ENCODE measurements at places on chromosomes 5 and 9.

GRCh38 chr9:107465467-107466451 lies 23.8 kb downstream of the KLF4 start:
- peak; percentile 61 for DNase-seq

DNA sequence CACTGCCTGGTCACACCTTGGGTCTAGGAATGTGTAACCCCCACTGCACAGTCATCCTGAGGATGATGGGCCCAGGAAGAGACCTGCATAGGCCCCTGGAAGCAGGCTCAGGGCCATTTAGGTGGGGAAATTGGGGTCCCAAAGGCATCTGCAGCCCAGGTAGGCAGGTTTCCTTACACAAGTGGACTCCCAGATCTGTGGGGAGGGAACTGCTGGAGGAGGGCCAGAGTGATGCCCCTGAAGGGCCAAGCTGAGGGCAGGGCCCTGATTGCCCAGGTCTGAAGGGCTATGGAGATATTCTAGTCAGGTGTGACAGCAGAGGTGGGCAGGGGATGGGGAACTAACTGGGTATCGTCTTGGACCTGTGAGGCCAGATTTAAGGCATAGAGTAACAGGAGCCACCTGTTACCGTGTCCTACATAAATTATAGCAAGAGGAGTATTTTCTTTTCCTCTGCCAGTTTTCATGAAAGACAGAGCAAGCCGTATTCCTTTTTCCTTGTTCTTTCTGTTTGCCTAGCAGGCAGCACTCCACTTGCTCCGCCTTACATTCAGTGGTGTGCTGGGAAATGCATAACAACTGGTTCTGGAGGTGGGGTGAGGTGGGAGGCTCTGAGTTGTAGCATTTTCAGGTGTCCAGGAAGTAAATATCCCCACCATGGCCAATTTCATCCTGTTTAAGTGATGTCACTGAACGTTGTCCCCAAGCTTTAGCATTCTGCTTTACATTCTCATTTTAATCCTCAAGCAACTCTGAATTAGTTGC lies 41.3 kb downstream of the PPARGC1B start:
- DNase-seq = no peak

GRCh38 chr5:12615141-12615820 lies 711.0 kb upstream of the CTNND2 start:
- no peak for DNase-seq

- DNase-seq = no peak
Observed at GRCh38 chr9:35646153-35646532, 4.6 kb downstream of the SIT1 start.

Data from NCI-H526 (cell line).